ENCODE measurements at places on chromosomes 6 and 20.

DNA sequence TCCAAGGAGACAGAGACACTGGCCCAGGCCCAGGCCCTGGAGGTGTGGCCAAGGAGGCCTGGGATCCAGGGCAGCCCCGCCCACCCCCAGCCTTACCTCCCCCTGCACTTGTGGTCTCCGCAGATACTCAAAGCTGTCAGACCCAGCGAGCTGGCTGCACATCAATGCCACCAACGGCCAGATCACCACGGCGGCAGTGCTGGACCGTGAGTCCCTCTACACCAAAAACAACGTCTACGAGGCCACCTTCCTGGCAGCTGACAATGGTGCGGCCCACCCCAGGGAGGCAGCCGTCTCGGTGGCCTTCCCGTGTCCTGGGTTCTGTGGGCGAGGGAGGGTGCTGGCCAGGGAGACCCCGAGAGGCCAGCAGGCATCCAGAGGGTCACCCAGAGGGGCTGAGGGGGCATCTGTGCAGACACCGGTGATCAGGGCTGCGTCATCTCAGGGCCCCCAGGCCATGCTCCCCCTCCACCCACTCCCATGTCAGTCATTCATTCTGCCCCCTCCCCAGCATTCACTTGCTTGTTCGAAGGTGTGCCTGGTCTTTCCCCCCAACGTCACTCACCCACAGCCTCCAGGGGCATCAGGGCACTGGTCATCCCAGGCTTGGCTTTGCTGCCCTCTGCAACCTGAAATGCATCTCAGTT, 141.3 kb downstream of the TAF4 start:
- no peak for DNase-seq

DNA sequence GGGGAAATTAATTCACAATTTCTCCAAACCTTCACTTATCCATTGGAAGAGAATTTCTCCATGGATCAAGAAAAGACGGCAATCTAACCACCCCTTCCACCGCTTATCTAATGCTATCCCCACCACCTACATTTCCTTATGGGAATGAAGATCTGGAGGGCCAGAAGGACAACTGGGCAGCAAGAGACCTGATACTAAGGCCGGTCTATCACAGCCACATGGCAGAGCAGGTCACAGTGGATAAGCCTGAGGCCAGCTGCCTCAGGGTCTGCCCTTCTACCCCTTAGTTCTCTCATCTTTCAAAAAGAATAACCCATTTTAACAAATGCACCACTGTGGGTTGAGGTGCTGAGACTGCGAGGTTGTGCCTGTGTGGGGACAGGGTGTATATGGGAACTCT, 37.1 kb downstream of the MAN1A1 start:
- DNase-seq = no peak

GRCh38 chr6:139882977-139883728, 508.7 kb upstream of the CITED2 start:
- DNase-seq = peak; percentile 33

DNA sequence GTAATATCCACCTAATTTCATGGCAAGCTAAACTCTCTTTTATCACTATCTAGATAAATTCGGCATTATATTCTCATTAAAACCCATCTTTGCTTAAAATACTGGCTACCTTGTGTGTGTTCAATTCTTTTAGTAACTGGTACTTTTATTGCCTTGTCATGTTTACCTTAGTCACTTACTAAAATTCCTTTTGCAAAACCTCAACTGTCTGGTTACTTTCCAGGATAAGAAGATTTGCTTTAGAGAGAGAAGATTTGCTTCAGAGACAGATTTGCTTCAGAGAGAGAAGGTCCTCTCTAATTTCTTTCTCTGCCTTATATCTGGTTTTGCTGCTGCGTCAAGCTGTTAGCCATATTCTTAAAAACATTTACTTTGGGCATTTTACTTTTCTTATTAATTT, 151.5 kb upstream of the MLIP start:
- no peak for DNase-seq

GRCh38 chr20:63322933-63323273, 29.9 kb downstream of the COL20A1 start:
- no peak for DNase-seq

- DNase-seq = no peak
These were observed 236.8 kb downstream of the DLL1 start for GRCh38 chr6:170053966-170054661.

- DNase-seq = no peak
These were observed 848 bp downstream of the DACT2 start for GRCh38 chr6:168318579-168319278.

DNA sequence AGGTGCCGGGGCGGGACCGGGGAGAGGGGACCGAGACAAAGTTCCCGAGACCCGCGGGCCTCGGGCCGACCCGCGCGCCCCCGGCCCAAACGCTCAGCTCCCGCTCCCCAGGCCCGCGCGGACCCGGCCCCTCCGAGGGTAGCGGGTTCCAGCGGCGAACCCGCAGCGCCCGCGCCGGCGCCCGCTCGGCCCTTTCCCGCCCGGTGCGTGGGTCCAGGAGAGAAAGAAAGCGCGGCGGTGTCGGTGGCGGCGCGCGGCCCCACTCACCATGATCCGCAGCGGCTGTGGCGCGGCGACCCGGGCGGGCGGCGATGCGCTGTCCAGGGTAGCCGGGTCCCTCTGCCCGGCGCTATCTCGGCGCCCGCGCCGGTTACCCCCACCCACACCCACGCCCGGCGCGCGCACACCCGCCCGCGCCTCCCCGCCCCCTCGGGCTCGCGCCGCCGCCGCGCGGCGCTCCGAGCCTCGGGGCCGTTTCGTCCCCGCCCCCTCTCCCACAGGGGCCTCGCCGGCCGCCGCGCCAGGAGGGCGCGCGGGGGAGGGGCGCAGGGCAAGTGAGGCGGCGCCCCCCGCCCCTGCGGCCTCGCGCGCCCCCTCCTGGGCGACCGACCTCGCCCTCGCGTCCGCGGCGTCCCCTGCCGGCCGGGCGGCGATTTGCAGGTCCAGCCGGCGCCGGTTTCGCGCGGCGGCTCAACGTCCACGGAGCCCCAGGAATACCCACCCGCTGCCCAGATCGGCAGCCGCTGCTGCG, at the start of gene ELOVL2:
Gene ELOVL2, minus strand, starts transcription at position 345 of the 751 bp plus-strand sequence. Its CDS starts 75 bp downstream, at position 270.
- peak; percentile 24 for DNase-seq

DNA sequence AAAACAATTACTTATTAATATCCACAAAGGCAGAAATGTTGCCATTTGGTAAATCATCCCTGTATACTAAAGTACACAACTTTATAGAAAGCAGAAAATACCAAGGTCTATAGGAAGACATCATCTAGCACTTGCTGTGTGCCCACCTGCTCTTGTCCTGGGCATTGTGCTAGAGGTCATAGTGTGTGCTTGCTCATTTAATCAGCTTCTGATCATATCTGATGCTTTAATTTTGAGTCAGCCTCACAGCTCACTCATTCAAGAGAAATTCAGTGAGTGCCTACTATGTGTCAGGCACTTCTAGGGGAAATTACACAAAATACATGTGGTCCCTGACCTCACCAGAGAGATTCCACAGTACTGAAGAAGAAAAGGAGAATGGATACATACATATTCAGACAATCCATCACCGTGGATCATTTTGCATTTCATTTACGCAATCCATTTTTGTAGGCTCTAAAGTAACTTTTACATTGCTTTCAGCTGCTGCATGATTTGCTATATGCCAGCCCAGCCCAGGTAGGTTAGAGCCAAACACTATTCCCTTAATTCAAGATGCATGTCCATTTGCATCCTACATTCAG, 167.9 kb upstream of the MCHR2 start:
- no peak for DNase-seq

- peak; percentile 51 for DNase-seq
These were observed 636.6 kb upstream of the MAN1A1 start for GRCh38 chr6:119985952-119986736.

GRCh38 chr6:127441881-127442280, 17.3 kb downstream of the KIAA0408 start:
- DNase-seq = no peak

- no peak for DNase-seq
These were observed 36.5 kb upstream of the OVOL2 start for GRCh38 chr20:18094191-18094590.

- no peak for DNase-seq
These were observed 124.0 kb upstream of the SLC2A12 start for GRCh38 chr6:134176264-134176975.

DNA sequence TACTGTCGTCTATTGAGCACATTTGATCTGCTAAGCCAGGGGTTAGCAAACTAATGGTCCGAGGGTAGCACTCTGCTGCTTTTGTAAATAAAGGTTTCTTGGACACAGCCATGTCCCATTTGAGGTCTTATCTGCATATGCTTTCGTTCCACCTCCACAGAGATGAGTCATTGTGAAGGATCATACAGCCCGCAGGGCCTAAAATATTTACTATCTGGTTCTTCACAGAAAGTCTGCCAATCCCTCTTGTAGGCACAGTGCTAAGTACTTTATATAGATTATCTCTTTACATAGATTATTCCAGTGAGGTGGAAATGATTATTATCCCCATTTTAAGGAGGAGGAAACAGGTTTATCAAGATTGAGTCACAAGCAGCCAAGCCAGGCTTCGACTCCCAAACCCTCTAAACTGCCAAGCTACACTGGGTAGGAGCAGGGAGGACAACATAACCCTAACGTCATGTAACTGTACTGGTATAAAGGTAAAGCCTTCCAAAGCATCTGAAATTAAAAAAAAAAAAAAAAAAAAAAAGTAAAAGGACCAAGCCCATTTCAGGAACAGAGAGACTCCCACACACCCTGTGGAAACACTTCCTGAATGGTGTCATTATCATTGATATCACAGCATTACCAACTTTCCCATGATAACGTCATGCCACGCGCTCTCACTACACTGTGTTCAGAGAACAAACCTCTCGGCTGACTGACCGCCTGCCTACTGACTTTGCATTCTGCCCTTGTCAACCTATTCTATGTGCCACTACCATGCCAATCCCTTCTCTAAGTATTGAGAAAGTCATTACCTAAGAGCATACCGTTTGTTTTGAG, 101.0 kb downstream of the KIF16B start:
- no peak for DNase-seq

DNA sequence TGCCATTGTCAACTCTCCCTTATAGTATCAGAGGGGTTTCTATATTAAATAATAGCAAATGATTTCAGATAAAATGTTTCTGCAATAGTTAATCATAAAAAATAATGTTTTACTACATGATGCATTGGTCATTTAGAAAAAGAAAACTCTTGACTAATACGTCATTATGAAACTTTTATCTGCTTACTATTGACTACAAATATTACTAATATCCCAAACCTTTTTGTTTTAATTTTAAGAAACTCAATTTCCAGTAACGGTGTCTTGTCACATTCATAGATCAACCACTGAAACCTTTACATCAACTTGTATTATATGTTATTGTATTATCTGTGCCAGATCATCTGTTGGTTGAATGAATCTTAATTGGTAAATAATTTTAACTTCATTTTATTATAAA, 482.9 kb upstream of the SLC35B3 start:
- no peak for DNase-seq

DNA sequence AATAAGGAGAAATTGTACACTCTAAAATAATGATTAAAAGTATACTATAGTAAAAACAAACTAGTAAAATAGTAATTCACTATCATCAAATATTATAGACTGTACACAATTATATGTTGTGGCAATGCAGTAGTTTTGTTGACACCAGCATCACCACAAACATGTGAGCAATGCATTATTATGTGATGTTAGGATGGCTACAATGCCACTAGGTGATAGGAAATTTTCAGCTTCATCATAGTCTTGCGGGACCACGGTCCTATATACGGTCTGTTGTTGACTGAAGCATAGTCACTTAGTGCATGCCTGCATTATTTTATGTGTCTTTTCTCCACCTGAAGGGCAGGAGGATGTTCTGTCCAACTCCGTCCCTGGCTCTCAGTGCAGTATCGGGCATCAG, 104.8 kb upstream of the NEDD9 start:
- DNase-seq = no peak

GRCh38 chr20:22207280-22207679, 377.1 kb downstream of the FOXA2 start:
- DNase-seq = no peak
